ENCODE measurements at places on chromosomes 2 and 18.

GRCh38 chr2:111121828-111122630 is 1.3 kb downstream of the BCL2L11 start:
- DNase-seq = peak; percentile 78

DNA sequence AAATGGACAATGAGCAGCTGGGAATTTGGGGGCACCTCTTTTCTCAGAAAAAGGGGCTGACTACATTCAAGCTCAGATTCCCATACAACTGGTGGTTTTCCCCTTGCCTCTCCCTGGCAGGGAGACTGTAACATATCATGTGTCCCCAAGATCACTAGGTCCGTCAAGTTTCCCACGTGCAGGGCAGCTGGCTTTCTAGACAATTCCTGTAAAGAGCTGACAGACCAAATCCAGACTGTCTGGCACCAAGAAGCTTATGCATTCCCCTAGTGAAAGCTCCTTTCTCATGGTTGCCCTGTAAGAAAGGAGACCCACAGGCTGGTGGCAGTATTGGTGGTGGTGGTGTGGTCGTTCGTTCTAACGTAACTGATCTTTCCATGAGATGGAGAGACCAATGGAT is 48.8 kb downstream of the THUMPD2 start:
- DNase-seq = no peak

- no peak for DNase-seq
Observed at GRCh38 chr18:33928231-33928630, 296.5 kb downstream of the NOL4 start.

- no peak for DNase-seq
Observed at GRCh38 chr2:7672027-7672684, 754.9 kb downstream of the RNF144A start.

DNA sequence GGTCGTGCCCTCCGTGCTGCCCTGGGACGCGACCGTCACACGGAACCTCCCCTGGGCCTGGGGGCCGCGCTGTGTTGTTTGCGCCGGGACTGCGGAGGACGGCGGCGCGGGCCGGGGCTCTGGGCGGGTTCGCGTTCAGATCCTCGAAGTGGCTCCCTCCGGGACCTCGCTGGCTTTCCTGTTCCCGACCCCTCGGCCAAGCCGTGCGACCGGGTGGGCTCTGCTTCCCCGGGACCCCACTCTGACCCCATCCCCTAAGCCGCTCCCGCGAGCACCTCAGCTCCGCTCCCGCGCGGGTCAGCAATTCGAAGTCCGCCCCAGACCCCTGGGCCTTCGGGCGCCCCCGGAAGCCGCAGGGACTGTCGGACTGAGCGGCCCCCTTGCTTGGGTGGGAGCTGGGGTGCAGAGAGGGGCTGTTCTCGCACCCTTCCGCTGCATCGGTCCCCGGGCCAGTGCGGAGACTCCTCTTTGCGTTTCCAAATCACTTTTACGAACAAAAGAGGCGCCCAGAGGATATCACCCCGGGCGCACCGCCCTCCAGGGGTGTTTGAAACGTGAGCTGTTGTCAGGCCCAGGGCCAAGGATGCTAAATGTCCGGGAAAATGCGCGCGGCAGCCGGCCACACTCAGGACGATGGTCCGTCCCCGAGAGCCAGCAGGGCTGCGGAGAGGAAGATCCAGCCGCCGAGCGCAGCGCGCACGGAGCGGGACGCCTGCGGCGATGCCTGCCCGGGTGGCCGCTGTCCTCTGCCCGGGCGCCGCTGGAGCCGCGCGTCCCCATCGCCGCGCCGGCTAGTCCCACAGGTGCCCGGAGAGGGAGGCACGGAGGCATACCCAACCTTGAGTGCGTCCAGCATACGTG is 73.5 kb downstream of the ZCCHC2 start:
- DNase-seq = no peak

- DNase-seq = no peak
Observed at GRCh38 chr18:10743766-10744165, 217.9 kb downstream of the NAPG start.

DNA sequence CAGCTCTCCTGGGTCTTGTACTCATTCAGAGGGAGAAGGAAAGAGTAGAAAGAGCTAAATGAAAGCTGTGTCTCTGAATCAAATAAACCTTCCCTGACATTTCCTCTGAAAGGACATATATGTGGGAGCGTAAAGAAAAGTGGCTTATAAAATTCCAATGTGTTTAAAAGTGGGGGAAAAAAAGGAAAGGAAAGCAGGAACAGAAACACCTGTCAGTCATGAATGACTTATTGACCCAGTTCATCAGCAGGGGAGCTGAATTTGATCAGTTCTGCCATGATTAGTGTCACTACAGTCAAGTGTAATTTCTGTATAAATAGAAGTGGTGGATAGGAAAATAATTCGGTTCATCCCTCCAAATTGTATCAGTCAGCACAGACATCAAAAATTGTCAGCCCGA is 382.5 kb downstream of the ERBB4 start:
- DNase-seq = no peak

- DNase-seq = no peak
Observed at GRCh38 chr2:179596018-179596417, 265.4 kb downstream of the ZNF385B start.

GRCh38 chr18:49411928-49412327 is 48.5 kb downstream of the DYM start:
- DNase-seq = no peak

DNA sequence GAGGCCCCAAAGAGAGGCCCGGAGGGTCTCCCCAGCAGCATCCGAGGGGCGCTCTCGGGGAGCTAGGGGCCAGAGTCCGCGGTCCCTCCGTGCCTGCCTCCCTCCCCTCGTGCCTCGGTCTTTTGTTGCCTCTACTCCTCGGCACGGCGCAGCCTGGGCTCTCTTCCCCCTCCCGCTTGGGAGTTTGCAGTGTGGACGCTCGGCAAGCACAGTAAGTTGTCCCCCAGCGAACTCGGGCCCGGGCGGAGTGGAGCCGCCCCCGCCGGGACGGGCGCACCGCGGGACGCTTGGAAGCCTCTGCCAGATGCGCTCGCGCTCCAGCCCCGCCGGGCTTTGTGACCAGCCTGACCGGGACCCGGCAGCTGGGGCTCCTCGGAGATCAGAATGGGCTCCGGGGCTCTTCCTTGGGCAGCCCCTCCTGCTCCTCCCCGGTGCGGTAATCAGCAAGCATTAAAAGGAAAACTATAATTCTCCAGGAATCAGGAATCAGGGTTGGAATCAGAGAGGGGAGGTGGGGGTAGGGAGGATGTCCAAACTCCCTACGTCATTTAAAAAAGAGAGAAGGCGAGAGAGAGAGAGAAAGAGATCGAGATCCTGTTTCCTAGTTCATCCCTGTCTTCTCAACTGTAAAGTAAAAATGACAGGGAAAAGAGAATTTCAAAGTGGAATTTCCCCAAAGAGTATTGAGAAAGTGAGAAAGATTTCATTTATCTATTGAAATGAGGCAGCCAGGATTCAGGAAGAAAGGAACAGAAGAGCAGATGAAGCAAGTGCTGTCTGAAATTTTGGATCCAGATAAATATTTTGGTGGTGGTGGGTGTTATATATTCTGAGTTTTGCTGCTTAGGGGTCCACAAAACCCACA is 786 bp upstream of the TMEM200C start:
- no peak for DNase-seq

- DNase-seq = no peak
Observed at GRCh38 chr2:17791121-17791816, 25.0 kb upstream of the MSGN1 start.

GRCh38 chr2:69720404-69720803 is 21.5 kb upstream of the ANXA4 start:
- DNase-seq = no peak

GRCh38 chr2:156326526-156327095 is 5.9 kb downstream of the NR4A2 start:
- no peak for DNase-seq

DNA sequence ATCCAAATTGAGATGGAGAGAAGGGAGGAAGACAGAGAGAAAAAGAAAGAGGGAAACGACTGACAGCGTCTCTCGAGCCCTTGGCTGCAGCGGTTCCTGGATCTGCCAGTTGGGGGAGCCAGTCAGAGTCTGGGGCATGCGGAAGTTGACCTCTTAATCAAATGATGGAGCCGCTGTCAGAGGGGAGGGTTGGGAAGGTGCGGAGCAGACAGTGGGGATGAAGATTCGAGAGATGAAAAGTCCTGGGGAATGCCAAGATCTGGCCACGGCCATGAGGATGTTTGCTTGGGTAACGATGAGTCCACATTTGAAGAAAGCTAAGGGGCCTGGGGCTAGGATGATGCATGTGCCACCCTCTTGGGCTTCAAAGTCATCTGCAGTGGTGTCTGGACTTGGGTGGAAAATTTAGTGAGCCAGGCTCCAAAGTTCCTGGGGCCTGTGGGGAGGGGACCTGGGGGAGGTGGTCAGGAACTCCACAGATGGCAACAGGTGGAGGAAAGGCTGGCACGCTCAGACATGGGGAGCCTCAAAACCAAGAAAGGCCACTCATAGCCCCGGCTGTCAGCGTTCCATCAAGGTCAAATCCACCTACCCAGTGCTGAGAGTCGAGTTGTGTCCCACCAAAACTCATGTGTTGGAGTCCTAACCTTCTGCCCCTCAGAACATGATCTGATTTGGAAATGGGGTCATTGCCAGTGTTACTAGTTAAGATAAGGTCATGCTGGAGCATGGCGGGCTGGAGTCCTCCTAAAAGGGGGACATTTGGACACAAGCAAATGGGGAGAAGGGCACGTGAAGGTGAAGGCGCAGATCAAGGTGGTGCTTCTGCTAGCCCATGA is 200.1 kb downstream of the NDUFA10 start:
- DNase-seq = no peak

DNA sequence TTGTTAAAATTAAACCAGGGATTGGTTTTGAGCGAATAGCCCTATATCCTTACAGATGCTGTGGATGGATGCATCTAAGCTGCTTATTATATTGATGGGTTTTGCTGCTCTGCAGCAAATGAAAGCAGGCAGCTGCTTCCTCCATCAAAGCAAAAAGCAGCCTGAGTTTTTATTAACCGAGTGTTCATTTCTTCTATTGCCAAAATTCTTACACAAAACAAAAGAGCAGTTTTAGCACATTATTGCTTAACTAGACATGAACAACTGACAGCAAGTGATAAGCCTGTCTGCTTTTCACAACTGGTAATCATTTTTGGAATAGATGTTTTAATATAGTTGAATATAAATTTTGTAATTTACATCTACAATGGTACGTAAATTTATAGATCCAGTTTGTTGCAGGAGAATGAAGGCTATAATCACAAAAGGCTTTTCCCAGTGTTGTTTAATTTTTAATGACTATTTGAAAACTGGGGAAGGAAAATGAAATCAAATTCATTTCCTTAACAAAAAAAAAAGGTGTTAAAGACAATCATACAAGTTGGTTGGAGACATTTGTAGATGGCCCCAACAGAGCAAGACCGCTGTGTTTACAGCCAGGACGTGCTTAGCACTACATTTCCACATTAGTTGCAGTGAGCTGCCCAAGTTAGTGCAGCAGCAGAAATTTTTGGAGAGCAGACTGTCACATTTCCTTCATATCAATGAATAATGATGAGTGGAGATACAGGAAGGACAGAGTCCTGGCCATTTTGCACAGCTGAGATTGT is 253.6 kb upstream of the SIX3 start:
- DNase-seq = no peak

DNA sequence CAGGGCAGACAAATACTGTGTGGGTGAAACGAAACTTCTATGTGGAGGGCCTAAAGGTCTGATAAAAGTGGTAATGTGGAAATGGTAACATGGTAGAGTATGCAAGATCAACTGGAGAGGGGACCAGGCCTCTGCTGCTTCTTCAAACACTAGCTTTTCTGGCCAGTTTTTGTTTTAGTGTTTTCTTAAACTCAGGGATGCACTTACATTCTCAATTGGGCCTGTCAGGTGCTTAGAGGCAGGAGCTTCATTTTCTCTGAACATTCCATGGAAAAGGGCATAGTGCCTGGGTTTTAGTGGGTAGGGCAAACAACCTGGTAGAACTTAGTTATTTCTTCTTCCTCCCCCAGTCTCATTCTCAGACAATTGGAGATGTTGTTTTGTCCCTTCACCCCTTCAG is 10.5 kb upstream of the ST3GAL5 start:
- no peak for DNase-seq

GRCh38 chr2:84897773-84898172 is 7.7 kb upstream of the TMSB10 start:
- DNase-seq = no peak

DNA sequence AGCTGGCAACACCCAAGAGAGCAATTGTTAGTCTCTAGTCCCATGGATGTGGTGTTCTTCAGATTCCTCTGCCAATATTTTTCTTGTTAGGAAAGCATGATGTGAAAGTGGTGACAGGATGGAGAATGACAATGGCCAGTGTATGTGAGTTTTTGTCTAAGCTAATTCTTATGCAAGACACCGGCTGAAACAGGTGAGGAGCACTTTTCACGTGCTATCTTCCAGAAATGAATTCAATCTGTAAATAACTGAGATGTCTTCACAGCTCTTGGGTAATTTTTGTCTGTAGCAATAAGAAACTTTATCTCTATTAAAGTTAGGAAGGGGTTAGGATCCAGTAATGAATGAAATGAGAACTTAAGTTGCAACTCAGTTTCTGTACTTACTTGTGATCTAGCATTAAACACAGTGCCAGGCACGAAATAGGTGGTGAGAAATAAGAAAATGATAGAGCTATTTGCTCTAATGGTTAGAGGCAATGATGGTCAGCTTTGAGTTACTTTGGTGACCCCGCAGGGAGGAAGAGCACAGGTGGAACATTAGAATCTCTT is 676 bp upstream of the AGPS start:
- DNase-seq = no peak

DNA sequence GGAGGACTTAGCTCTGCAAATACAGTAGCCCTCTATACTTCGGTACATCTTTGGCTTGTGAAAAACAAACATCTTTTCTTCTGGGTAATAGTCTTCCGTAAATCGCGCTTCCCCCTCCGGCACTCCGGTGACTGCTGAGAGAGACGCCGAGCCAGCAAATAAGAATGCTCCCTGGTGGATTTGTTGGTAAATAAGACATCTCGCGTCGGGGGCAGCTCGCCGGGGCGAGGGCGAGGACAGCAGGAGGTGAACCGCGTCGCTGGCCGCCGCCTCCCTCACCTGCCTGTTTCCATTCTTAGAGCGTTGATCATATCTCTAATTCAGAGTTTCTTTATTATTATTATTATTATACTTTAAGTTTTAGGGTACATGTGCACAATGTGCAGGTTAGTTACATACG is 117.6 kb downstream of the PMAIP1 start:
- no peak for DNase-seq

DNA sequence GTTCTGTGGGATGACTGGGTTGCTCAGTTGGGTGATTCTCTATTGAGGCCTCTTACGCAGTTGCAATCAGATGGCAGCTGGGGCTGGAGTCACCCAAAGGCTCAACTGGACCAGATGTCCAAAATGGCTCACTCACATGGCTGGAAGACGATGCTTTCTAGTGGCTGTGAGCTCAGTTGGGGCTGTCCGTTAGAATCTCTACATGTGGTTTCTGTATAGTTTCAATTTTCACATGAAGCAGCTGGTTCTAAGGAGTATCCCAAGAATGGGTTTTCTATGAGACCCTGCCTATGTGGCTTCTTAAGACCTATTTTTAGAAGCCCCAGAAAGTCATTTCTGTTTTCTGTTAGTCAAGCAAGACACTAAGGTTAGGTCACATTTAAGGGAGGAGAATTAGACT is 4.4 kb downstream of the XRCC5 start:
- DNase-seq = no peak

- no peak for DNase-seq
Observed at GRCh38 chr2:156455361-156455975, 19.3 kb downstream of the GPD2 start.

Measured in NCI-H2107 (cell line).